NCI-H1105 treated with DMSO at 0.1 percent for 48 hours (cell line): ENCODE measurements at places on chromosomes 12 and 14.

GRCh38 chr12:122730215-122731014 is at the start of gene HCAR1:
Gene HCAR1 (minus strand): TSS chr12:122730844. CDS start chr12:122730339, 505 bp downstream.
- DNase-seq: peak; percentile 20

- no peak for DNase-seq
Measured at GRCh38 chr12:93827669-93828068, 150.5 kb downstream of the CRADD start.

- no peak for DNase-seq
Measured at GRCh38 chr12:106780010-106780631, 5.6 kb downstream of the RIC8B start.

GRCh38 chr12:127263621-127264020 is 1003.3 kb upstream of the TMEM132C start:
- no peak for DNase-seq

- no peak for DNase-seq
Measured at GRCh38 chr12:6049587-6049986, 74.9 kb downstream of the VWF start.

GRCh38 chr14:98169170-98169587 is 1102.8 kb downstream of the BCL11B start:
- no peak for DNase-seq
